ENCODE measurements at places on chromosomes 2 and 18. TPM values are rescaled to one million over a fixed set of nuclear protein-coding genes. Genes with fewer than 3 reads are reported as not detected.

DNA sequence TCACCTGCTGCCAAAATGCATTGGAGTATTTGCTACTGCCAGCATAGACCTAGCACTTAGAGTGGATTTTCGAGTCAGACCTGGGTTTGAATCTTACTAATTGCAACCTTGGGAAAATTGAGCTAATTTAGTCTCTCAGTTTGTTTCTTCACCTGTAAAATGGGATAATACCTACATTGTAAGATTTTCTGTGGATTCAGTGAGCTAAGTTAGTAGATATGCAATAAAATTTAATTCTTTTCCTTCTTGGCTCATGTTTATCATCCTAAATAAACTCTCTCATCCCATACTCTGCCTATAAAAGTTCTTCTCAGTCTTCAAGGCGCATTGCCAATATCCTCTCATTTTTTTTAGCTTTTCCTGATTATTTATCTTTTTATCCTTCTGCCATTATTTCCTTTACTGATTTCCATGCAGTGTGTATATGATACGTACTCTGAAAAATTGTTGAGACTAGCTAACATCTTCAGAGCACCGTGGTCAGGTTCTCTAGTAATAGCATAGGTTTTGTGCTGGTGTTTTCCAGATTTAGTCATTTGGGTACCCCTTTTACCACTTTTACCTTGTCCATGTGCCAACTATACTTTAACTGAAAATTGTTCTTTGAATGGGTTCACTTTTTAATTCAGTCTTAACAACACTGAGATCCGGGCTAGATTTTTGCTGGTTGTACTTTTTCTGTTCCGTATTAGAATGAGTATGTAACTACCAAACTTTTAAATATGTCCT, 7.3 kb downstream of the CEP192 start:
- DNase-seq = no peak

DNA sequence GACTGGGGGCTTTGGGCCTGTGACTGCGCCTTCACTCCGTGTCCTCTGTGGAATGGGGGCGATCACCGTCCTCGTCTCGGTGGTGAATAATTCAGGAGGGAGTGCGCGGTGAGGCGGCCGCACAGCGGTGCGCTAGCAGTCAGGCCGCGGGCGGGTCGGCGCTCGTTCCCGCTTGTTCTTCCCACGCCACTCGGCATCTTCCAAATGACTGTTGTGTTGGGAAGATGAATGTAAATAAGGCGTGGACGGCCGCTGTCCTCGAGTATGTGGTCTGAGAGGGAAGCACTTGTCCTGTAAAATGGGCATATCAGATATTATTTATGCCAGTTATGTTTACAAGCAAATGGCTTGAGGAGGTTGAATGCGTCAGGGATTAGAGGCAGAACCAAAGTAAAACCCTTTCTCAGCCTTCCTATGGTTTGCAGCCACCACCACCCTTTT, 608 bp upstream of the VPS4B start:
- no peak for DNase-seq

Gene DIPK1C
- not detected for total RNA-seq

Gene ANTXR1
- total RNA-seq = 11.1 TPM

Gene ABCA12
- not detected for total RNA-seq

Gene TEX44
- total RNA-seq = not detected

Gene IL36B
- not detected for total RNA-seq

Measured in Daoy (cell line).